NCI-H460 (cell line): ENCODE measurements at places on chromosomes 12 and 14.

DNA sequence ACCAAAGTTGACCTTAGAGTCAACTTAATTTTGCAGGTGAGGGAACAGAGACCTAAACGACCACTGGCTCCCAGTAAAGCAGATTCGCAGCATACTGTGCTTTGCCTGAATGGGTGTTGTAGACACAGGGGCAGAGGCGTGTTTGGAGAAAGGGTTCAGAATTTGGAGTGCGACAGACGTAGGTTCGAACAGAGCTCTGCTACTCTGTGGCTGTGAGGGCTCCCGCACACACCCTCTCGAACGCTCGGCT is 243 bp upstream of the TOMM20L start:
- no peak for DNase-seq

GRCh38 chr12:12017798-12018197 is 52.9 kb upstream of the BCL2L14 start:
- no peak for DNase-seq

DNA sequence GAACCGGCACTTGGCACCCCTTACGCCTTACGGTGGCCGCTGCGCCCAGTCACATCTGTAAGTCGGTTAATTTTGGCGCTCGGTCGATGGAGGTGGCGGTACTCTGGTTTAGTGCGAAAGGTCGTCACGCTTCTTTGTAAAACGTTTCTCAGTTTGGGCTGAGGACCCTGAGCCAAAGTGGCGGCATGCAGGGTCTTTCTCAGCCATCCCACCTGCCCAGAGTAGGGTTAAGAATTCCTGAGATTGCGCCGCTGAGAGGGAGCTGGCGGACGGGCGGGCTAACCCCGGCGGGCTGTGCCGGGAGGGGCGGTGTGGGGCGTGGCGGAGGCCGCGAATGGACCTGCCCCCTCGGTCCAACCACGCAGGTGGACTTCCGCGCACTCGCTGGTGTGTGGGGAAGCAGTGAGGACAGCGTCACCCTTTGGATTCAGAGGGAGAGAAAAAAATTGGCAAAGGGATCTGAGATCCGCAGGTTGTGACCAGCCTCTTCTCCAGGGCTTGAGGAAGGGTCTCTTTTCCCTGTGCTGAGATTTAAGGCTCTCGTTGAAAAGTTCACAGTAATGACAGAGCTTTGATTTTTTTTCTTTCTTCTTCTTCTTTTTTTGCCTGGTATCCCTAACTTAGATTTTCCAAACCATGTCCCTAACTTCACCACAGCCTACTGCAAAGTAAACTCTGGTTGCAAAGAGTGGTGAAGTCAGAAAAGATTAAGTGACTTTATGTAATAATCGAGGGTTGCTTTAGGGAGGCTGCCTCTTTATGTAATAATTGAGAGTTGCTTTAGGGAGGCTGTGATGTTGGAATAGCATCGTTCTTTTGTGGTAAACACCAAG is 602 bp upstream of the FBXO33 start:
- DNase-seq: peak; percentile 88

DNA sequence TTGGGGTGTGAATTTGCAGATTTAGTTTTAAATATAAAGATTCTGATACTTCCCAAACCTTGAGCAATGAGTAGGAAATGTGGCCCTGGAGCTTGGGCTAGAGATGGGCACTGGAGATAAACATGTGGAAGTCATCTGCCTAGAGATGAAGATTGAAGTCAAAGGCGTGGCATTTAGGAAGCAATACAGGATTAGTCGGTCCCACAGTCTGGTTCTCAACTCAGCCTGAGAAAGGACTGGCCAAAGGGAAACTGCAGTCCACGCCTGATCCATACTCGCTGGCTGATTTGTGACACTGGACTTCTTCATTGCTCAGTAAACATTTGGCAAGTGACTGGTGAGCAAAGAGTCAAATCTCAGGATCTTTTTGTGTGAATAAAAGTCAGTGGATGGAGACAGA is 268.2 kb upstream of the ATP2B1 start:
- DNase-seq: no peak

DNA sequence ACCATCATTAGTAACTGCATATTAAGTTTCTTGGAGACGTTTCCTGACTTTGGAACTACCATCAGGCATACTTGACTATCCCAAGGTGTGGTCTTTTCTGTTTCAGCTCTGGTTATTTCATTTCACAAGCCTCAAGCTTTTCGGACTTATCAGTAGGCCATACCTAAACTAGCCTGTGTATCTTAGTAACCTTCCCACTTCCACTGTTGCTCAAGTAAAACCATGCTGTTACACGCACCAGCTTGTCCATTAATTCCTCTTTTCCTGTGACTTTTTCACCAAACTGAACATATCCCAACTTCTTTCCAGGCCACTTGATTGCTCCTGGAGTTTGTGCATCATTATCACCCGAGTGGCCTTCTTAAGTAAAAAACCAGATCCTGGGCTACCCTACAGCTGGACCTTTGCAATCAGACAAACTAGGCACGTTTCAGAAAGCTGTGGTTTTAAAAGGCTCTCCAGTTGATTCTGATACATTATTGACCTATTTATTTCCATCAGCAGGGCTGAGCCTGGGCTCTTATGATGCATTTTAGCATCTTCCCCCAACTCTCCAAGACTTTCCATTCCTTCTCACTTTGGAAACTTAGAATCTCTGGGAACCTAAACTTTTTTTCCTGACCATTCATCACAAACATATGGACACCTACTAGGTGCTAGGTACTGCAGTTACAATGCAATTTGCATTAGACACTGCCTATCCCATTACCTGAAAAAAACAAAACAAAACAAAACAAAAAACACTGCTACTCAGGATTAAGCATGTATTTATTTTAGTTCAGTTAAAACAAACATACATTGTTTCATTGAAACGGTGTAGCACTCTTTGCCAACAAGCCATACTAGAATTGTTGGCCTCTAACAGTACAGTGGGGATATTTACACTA is 14.9 kb downstream of the SLC38A2 start:
- DNase-seq: no peak

GRCh38 chr14:94203473-94204210 is 29.5 kb downstream of the PPP4R4 start:
- no peak for DNase-seq

DNA sequence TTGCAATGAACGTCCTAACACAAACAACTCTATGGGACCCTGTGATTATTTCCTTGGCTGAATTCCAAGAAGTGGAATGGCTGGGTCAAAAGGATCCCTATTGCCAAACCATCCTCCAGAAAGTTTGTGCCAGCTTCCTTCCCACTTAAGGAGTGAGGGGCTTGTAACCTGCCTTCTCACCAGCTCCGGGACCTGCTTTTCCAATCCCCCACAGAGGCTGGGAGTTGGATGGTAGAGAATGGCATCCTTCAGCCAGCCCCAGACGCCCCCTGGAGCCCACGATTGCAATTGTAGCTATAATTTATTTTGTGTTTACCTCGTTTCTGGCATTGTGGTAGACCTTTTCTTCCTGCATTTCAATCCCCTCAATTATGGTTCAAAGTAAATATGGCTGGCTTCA is 9.7 kb upstream of the ZDHHC22 start:
- DNase-seq: no peak

DNA sequence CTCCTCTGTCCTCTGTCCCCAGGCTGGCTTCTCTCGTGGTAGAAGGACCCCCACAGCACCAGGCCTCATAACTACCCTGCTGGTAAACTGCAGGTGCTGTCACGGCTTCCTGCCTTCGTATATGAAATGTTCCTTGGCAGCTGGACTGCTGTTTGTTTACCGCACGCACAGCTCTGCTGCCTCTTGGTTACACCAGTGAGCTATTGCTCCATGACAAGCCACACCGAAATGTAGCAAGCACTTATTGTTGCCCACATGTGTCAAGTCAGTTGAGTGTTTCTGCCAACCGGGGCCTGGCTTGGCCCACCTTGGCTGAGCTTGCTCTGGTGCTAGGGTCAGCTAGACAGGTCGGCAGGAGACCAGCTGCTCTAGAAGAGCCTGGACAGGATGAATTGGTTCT is 21.7 kb upstream of the TCL1B start:
- no peak for DNase-seq

GRCh38 chr14:49875640-49876198 is 17.2 kb upstream of the ARF6 start:
- no peak for DNase-seq

DNA sequence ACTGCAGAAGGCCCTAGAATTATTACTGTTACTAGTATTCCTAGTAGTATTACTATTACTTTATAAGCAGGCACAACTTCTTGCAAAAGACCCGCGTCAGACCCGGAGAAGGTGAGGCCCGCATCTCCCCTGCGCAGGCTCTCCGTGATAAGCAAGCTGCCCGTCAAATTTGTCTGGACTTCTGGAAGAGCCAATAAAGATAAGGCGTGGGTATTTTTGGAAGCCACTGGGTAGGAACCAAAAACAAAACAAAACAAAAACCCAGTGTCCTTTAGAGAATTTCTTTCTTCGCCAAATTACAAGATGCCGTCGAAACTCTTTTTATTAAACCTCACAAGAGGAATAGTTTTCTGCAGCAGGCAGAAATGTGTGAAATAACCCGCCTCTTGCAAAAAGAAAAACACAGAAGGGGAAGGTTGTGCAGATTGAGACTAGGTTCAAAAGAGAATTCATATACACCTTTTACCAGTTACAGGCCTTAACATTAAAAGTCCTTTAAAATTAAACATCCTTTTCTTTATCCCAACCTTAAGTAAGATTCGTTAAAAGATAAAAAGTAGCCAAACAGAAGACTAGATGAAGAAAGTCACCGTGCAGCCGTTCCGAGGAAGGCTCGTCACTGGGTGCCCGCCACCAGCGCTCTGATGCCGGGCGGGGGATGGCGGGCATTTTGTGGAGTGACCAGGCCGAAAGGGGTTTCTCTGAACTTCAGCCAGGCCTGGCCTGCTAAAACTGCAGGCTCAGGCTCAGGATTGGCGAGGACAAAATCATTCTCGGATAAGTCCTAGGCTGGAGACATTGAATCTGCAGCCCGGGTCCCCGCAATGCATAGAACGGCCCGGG is 1.6 kb downstream of the TBX5 start:
- DNase-seq: no peak

DNA sequence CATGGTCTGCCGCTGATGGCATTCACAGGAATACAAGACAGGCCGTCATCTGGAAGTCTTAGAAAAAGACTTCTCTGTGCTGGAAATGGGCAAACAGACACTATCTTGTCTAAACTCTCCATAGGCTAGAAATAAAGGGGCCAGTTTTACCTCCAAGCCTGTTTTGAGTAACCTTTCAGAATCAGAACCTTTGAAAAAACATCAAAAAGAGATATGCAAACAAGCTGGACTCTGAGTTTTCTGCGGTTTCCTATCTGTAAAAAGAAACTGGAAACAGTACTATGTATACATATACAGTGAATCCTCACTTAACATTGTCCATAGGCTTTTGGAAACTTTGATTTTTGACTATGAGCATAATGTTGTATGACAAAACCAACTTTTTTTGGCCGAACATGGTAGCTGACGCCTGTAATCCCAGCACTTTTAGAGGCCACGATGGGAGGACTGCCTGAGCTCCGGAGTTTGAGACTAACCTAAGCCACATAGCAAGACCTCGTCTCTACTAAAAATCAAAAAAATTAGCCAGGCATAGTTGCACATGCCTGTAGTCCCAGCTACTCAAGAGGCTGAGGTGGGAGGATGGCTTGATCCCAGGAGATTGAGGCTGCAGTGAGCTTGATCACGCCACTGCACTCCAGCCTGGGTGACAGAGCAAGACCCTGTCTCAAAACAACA is 92.9 kb upstream of the MAX start:
- DNase-seq: no peak

GRCh38 chr14:66918527-66918926 is 270.7 kb upstream of the GARIN2 start:
- no peak for DNase-seq

DNA sequence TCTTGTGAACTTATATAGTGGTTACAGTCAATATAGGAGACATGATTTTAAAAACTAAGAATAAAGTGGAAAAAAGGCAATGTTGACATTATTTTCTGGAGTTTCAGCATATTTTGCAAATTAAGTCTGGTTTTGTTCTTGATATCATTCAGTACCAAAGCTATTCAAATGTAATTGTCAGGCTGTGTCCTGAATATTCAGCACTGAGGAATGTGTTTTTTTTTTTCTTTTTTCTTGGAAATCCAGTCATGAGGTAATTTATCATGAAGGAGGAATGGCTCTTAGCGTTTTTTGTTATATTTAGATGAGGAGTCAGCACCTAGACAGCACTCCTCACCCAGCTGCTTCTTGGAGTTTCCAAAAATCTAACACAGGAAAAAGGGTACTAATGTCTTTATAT is 225.5 kb downstream of the CCDC91 start:
- DNase-seq: no peak

GRCh38 chr14:68982581-68982980 is 3.5 kb upstream of the ACTN1 start:
- DNase-seq: no peak

DNA sequence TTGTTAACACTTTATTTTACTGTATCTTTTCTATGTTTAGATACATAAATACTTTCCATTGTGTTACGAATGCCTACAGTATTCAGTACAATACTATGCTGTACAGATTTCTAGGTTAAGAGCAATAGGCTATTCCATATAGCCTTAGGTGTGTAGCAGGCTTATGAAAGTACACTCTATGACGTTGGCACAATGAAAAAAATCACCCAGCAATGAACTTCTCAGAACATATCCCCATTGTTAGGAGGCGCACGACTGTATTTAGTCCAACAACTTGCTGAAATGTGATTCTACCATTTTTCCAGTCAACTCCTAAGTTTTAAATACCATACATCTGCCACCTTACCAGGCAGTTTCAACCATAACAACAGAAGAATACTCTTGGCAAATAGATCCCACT is 1.8 kb downstream of the PARP11 start:
- no peak for DNase-seq

- no peak for DNase-seq
Observed at GRCh38 chr12:6550294-6551062, 5.4 kb downstream of the IFFO1 start.

DNA sequence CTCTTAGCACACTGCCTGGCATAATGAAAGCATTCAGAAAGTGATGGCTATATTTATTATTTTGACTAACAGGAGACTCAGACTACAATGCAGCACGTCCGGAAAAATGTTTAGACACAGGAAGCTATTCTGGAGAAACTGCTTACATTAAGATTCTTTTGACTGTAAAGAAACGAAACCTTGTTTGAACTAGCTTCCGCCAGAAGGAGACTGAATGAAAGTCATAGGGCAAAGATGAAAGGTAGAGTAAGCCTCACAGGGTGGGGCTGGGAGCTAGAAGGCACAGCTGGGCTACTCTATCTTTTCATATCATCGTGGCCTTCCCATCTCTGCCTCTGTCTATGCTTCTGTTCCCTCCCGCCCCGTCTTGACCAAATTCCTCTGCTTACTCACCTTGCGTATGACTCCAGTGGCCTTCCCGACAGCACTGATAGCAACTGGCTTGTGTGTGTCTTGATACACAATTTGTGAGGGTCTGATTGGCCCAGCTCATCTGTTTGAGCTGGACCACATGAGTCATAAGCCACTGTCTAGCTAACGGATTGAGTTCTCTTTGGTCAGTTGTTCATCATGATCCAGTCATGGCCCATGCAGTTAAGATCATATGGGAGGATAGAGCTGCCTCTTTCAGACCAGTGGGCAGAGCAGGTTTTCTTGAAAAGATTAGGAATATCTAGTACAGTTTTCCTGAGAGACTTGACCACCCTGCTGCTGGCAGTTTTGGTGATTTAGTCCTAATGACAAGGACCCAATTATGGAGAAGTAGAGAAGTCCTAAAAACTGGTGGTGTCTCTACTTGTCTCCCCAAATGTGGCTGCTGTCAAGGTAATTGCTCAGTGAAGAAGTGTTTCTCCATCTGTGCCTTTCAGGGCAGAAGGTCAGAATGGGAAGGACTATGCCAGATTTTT is 151.5 kb upstream of the SLC38A2 start:
- DNase-seq: peak; percentile 57
